Smooth muscle cell of trachea (primary cell): ENCODE measurements at places on chromosomes 2 and 18. TPM values are rescaled to one million over a fixed set of nuclear protein-coding genes. Genes with fewer than 3 reads are reported as not detected.

SERPINB12 gene
- not detected in 2 replicates for total RNA-seq

GPR55 gene
- total RNA-seq: not detected in 2 replicates

SRD5A2 gene
- not detected in 2 replicates for total RNA-seq

MOGAT1 gene
- not detected in 2 replicates for total RNA-seq

NPPC gene
- total RNA-seq: not detected in 2 replicates

SLC9A4 gene
- total RNA-seq: not detected in 2 replicates

DNAJC5G gene
- total RNA-seq: not detected in 2 replicates

CXXC1 gene
- total RNA-seq: 39.7 and 40.4 TPM in 2 replicates

DRC1 gene
- total RNA-seq: 0.33 TPM in 1 of 2 replicates, not detected in the other

RNF125 gene
- total RNA-seq: 1.2 and 1.5 TPM in 2 replicates
